ENCODE measurements at places on chromosomes 12 and 14. TPM values are rescaled to one million over a fixed set of nuclear protein-coding genes. Genes with fewer than 3 reads are reported as not detected.
A peak's percentile ranks its signal among the peaks of the same experiment; 100 is the strongest.

The IFNG-AS1 gene
- total RNA-seq, result 21.2 TPM

The BCL2L14 gene
- 1.6 TPM for total RNA-seq

The NR1H4 gene
- 0.85 TPM for total RNA-seq

The ABCD2 gene
- 3.3 TPM for total RNA-seq

The IFI27L2 gene
- 40.6 TPM for total RNA-seq

The SPRING1 gene
- 24.5 TPM for total RNA-seq

The TRPV4 gene
- total RNA-seq, result 5.6 TPM

The KRT86 gene
- total RNA-seq, result not detected

The CARMIL3 gene
- total RNA-seq, result 1.6 TPM

- H3K4me1 ChIP-seq, result no peaks in the 10 kb centered on the region
- no peaks in the 10 kb centered on the region for H3K36me3 ChIP-seq
- H3K27ac ChIP-seq, result no peak overlapping the region
- no peaks in the 10 kb centered on the region for H3K27me3 ChIP-seq
Observed at GRCh38 chr12:101018540-101018939, 191.5 kb downstream of the SLC5A8 start.

GRCh38 chr14:91920526-91920925, 27.0 kb downstream of the FBLN5 start:
- no peaks in the 10 kb centered on the region for H3K27me3 ChIP-seq
- peaks cover 3% of the 10 kb centered on the region for H3K36me3 ChIP-seq
- no peak for DNase-seq
- no peak overlapping the region for H3K4me3 ChIP-seq

GRCh38 chr12:88266806-88267360, 124.8 kb downstream of the TMTC3 start:
- no peak for DNase-seq
- H3K27me3 ChIP-seq, result no peaks in the 10 kb centered on the region
- H3K4me3 ChIP-seq, result no peak overlapping the region

GRCh38 chr12:39344926-39345325, 98.0 kb downstream of the KIF21A start:
- H3K27ac ChIP-seq, result no peak overlapping the region
- no peaks in the 10 kb centered on the region for H3K4me1 ChIP-seq
- no peak overlapping the region for H3K4me3 ChIP-seq

DNA sequence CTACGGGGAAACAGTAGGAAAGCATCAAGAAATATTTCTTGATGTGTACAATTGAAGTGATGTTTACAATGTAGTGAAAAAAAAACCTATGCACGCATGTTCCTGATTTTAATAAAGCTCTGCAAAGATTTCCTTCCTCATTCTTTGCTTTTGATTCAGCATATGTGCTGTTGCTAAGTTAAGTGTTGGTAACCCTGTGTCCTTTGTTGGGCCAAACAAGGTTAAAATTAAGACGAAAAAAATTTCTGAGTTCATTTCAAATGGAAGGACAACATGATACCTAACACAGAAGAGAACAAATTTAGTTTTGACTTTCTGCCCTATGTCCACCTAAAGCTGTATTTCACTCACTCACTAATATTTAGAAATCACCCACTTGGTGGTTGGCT, 62.8 kb downstream of the PPP2R5C start:
- no peaks in the 10 kb centered on the region for H3K36me3 ChIP-seq
- H3K4me3 ChIP-seq, result peak overlapping the region; percentile 17
- H3K4me1 ChIP-seq, result peaks cover 100% of the 10 kb centered on the region

GRCh38 chr14:74634481-74634880, 22.4 kb upstream of the LTBP2 start:
- H3K4me3 ChIP-seq, result no peak overlapping the region
- peak; percentile 10 for DNase-seq

DNA sequence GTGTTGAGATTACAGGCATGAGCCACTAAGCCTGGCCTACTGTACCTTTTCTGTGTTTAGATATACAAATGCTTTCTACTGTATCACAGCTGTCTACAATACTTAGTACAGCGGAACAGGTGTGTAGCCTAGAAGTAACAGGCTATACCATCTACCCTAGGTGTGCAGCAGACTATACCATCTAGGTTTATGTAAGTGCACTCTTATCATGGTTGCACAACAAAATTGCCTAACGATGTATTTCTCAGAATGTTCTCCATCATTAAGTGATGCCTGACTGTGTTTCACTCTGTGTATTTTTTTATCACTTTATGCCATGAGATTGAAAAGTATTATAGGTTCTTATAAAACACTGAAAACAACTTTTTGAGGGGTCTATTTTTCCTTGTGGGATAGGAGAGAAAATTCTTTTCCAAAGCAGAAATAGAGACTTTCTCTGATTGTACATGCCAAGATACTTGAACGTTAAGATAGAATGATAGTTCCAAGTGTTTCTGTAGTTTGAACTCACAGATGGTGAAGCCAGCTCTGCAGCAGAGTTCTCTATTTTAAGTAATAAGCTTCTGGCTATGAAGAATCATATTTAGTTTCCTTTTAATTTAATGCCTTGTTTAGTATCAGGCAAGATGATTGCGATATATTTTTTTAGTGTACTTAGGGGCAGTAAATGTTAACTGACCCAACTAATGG, 17.0 kb downstream of the TMPRSS12 start:
- H3K27ac ChIP-seq, result no peak overlapping the region
- no peaks in the 10 kb centered on the region for H3K36me3 ChIP-seq
- H3K27me3 ChIP-seq, result no peaks in the 10 kb centered on the region
- no peak for DNase-seq
- H3K4me1 ChIP-seq, result no peaks in the 10 kb centered on the region

GRCh38 chr12:63036216-63036973, 101.4 kb upstream of the PPM1H start:
- H3K4me3 ChIP-seq, result no peak overlapping the region
- no peaks in the 10 kb centered on the region for H3K36me3 ChIP-seq

- no peak for DNase-seq
- H3K4me3 ChIP-seq, result no peak overlapping the region
- H3K27ac ChIP-seq, result no peak overlapping the region
- no peaks in the 10 kb centered on the region for H3K27me3 ChIP-seq
- H3K36me3 ChIP-seq, result no peaks in the 10 kb centered on the region
Observed at GRCh38 chr12:14710632-14711320, 14.4 kb upstream of the GUCY2C start.

- H3K4me3 ChIP-seq, result no peak overlapping the region
- H3K4me1 ChIP-seq, result no peaks in the 10 kb centered on the region
- no peaks in the 10 kb centered on the region for H3K27me3 ChIP-seq
- no peak overlapping the region for H3K27ac ChIP-seq
Observed at GRCh38 chr12:39984670-39985069, 121.2 kb downstream of the SLC2A13 start.

DNA sequence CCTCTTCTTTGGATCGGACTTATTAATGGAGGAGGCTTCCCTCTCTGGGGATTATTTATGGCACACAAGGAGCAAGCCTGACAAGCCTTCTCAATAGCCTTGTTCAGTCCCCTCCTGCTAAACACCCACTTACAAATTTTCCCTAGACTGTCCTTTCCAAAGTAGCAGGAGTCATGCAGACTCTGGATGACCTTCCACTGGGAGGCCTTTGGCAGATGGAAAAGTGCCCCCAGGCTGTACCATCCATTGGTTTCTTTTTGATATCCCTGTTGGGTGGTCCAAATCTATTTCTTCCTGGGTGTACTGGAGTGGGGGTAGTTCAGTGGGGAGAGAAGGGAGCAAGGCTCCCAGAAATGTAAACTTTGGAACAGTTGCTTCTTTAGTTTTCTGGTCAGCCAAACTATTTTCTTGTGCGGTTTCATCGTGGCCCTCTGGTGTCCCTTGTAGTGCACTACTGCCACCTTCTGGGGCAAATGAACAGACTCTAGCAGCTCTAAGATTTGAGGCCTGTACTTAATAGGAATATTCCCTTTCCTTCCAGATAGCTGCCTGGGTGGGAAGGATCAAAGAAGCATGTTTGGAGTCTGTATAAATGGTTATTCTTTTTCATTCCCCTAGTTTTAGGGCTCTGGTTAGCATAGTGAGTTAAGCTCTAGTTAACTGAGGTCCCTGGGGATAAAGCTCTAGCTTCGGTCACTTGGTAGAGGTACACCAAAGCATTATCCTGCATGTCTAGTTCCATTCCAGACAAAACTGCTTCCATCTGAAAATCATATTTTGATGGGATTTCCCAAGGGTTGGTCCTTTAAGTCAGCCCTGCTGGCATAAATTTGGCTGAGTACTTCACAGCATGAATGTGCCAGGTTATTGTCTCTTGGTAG, 409.5 kb downstream of the SLC6A15 start:
- no peaks in the 10 kb centered on the region for H3K36me3 ChIP-seq
- no peaks in the 10 kb centered on the region for H3K4me1 ChIP-seq
- no peak overlapping the region for H3K27ac ChIP-seq
- no peaks in the 10 kb centered on the region for H3K27me3 ChIP-seq

- H3K4me3 ChIP-seq, result no peak overlapping the region
- DNase-seq, result no peak
- no peaks in the 10 kb centered on the region for H3K4me1 ChIP-seq
- no peak overlapping the region for H3K27ac ChIP-seq
- no peaks in the 10 kb centered on the region for H3K36me3 ChIP-seq
- no peaks in the 10 kb centered on the region for H3K27me3 ChIP-seq
Observed at GRCh38 chr14:48008646-48009045, 333.2 kb upstream of the MDGA2 start.

- no peak overlapping the region for H3K4me3 ChIP-seq
- H3K36me3 ChIP-seq, result peaks cover 14% of the 10 kb centered on the region
- DNase-seq, result no peak
- H3K27ac ChIP-seq, result no peak overlapping the region
- H3K27me3 ChIP-seq, result no peaks in the 10 kb centered on the region
Observed at GRCh38 chr12:50985322-50985721, 33.0 kb downstream of the HIGD1C start.

GRCh38 chr14:102663440-102663839, 71.0 kb downstream of the RCOR1 start:
- H3K36me3 ChIP-seq, result no peaks in the 10 kb centered on the region
- H3K4me1 ChIP-seq, result peaks cover 17% of the 10 kb centered on the region
- no peak overlapping the region for H3K4me3 ChIP-seq
- peak overlapping the region; percentile 39 for H3K27ac ChIP-seq
- H3K27me3 ChIP-seq, result no peaks in the 10 kb centered on the region

DNA sequence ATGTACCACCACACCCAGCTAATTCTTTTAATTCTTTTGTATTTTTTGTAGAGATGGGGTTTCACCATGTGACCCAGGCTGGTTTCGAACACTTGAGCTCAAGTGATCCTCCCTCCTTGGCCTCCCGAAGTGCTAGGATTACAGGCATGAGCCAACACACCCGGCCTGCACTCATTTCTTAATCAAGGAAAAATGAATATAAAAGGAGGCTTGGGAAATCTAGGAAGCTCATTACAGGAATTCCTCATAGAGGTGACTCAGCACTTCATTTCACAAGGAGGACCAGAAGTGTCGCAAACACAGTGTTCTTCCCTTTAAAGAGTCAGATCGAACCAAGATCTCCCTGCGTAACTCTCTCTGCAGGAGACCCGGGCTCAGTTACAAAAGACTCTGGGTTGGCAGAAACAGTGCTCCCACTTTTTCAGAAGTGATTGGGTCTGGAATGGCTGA, 30.3 kb downstream of the NFKBIA start:
- H3K27ac ChIP-seq, result peak overlapping the region; percentile 82
- H3K4me3 ChIP-seq, result no peak overlapping the region
- peak; percentile 33 for DNase-seq
- H3K4me1 ChIP-seq, result no peaks in the 10 kb centered on the region
- no peaks in the 10 kb centered on the region for H3K36me3 ChIP-seq
- H3K27me3 ChIP-seq, result no peaks in the 10 kb centered on the region

DNA sequence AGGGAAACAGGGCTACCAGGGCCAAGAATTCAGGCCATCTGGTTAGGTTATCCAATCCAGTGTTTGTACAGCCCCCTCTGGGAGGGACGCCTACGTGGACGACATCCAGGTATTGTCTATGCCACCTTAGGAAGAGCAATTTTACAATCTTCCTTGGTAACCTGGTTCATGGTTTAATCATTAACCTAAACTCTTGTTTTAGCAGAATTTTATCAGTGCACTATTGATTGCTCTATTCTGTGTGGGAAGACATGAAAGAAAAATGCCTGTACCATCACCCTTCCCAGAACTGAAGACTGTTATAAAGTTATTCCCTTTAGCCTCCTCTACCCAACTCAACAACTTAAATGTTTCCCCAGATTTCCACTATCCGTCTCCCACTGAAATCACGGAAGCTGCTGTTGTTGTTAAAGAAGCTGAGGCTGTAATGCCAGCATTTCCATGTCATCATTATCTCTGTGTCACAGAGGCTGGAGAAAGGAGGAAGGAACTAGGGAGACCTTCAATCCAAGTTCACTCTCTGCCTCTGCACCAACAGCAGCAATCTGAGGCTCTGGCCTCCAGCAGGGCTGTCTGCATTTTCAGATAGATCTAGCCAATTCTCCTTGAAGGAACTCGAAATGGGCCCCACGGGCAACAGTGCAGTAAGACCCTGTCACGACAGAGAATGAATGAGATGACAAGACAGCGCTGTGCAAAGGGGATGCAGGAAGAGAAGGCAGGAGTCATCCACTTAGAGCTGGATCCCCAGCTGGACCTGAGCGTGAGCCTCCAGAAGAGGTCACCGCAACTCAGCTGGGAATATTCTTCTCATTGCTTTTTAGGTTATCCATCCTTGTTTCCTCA, 183.4 kb upstream of the GZMB start:
- H3K27me3 ChIP-seq, result no peaks in the 10 kb centered on the region
- H3K36me3 ChIP-seq, result no peaks in the 10 kb centered on the region
- H3K4me3 ChIP-seq, result no peak overlapping the region
- no peak for DNase-seq
- H3K4me1 ChIP-seq, result no peaks in the 10 kb centered on the region
- no peak overlapping the region for H3K27ac ChIP-seq

DNA sequence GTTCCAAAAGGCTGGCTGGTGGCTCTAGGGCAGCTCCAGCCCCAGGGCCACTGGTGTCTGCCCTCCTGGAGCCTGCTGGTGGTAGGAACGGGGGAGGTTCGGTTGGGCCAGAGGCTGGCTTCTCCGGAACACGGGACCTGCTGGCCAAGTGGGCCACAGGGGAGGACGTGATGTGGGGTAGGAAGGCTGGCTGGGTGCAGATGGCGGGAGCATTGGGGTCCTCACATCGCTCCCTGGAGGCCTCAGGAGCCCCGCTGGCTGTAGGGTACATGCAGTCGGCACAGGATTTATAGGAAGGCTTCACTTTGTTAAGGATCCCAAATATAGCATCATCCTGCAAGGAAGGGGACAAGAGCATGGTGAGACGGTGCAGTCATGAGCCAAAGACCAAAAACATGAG, 57.6 kb upstream of the CORO1C start:
- peaks cover 100% of the 10 kb centered on the region for H3K36me3 ChIP-seq
- no peak overlapping the region for H3K27ac ChIP-seq
- H3K4me3 ChIP-seq, result no peak overlapping the region
- no peaks in the 10 kb centered on the region for H3K27me3 ChIP-seq

- peaks cover 23% of the 10 kb centered on the region for H3K36me3 ChIP-seq
- DNase-seq, result no peak
- H3K27me3 ChIP-seq, result no peaks in the 10 kb centered on the region
- no peak overlapping the region for H3K27ac ChIP-seq
Observed at GRCh38 chr14:88844980-88845491, 20.6 kb downstream of the TTC8 start.

DNA sequence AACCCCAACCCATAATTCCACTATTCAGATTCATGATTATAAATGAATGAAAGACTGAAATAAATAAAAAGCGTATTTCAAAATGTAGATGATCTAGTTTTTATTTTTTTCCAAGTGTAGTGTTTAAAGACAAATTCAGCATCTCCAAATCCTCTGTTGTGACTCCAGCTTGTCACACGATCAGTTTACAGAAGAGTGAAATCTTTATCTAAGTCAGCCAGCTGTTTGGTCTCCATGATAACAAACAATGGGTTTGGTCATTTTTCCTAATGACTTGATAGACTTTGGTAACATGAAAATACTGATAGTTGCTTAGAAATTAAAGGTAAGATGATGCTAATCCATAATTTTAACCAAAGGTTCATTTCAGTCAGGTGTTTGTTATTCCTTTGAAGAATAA, 114.5 kb upstream of the RASSF8 start:
- DNase-seq, result no peak
- H3K27me3 ChIP-seq, result no peaks in the 10 kb centered on the region
- H3K4me3 ChIP-seq, result no peak overlapping the region
- H3K27ac ChIP-seq, result no peak overlapping the region
- H3K36me3 ChIP-seq, result no peaks in the 10 kb centered on the region

Data from spleen (tissue), 13 donors.